ENCODE measurements at places on chromosomes 16 and 17.

DNA sequence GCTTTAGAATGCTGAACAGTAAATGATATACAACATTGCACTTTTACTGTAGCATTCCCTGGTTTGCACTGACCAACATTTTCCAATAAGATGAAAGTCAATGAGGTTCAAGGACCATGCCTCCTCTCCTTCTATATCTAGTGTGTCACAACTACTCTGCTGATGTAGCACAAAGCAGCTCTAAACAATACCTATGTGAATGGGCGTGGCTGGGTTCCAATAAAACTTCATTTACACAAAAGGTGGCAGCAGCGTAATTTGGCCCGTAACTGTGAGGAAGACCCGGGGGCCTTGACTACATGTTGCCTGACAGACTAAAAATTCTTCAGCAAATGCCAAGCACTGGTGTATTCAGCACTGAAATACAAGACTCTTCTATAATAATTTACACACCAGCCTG lies 6.5 kb downstream of the SRP68 start:
- DNase-seq, result no peak

- DNase-seq, result no peak
Observed at GRCh38 chr17:76233588-76234353, 6.5 kb downstream of the RNF157 start.

- no peak for DNase-seq
Observed at GRCh38 chr17:75642182-75642783, 9.0 kb downstream of the SMIM5 start.

DNA sequence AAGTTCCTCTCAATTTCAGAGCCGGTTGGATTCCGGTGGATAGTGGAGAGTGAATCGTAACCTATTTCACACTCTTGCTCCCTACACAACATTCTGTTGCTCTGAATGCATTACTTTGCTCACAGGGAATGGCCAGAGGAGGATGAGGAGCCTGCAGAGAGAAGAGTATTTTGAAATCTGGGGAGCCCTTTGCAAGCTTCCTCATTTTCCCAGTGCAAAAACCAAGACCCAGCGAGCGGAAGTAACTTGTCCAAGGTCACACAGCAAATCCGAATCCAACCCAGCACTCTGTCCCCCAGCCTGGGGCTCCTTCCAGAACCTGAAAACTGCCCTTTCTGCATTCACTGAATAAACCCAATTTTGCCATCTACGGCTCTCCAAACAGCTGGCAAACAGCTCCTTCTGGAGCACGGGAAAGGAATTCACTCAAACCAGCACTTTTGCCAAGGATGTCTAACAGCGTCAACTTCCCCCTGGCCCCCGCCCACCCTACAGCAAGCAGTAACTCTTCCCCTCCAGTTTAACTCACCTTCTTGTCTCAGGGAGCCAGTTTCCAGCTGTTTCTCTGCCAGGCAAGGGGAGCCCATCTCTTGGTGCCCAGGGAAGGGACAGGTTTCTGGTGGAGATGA lies 557 bp downstream of the KCNG4 start:
- no peak for DNase-seq

DNA sequence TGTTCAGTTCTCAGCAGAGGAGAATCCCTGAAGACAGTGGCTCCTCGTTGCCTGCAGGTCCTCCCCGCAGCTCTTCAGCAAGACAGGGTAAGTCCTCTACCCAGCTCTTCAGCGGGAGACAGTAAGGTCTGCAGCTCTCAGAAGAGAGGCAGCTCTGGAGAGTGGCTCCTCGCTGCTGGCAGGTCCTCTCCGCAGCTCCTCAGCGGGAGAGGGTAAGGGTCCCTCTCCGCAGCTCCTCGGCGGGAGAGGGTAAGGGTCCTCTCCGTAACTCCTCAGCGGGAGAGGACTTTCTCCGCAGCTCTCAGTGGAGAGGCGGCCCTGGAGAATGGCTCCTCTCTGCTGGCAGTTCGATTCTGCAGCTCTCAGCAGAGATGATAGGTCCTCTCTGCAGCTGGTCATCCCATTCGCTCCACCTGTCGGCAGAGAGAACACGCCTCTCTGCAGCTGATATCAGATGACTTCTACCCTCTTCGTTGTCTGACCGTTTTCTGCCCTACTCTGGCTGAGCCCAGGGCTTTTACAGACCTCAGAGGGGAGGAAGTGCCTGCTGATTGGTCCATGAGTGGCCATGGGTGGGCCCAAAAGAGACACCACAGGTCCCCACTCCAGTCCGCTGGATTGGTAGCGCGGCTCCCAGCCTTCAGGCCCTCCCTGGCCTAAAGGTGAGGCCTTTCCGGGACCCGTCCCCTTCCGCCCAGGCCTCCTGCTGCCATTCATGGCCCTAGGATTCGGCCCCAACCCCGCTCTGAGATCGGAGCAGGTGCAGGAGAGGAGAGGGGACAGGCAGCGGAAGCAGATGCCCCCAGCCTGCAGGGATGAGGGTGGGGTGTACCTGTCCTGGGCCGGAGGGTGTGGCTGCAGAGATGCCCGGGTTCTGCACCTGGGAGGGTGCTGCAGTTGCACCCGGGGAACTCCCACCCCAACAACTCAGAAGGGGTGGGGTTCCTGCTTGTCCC lies 11.9 kb upstream of the SHCBP1 start:
- DNase-seq, result no peak

- DNase-seq, result no peak
Observed at GRCh38 chr16:12133729-12134128, 157.2 kb downstream of the SNX29 start.

DNA sequence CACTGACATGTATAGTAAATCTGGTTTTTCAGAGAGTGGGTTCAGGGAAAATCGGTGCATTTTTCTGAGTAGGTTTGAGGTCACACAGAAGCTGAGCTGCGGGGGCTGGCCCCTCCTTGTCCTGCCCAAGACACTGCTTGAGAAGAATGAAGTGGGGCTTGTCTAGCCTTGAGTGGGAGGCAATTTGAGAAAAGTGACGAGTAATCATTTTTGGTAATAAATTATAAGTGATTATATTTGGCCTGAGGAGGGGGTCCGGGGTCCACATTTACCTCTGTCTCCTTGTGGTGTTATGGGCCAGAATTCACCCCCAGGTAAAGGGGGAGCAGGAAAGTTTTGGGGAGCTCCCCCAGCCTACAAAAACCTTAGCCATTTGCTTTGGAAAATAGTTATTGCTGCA lies 28.1 kb downstream of the WFDC1 start:
- no peak for DNase-seq
